Cardiac septum (tissue), 1 donor: ENCODE measurements at places on chromosomes 7 and 10. TPM values are rescaled to one million over a fixed set of nuclear protein-coding genes. Genes with fewer than 3 reads are reported as not detected.

DNA sequence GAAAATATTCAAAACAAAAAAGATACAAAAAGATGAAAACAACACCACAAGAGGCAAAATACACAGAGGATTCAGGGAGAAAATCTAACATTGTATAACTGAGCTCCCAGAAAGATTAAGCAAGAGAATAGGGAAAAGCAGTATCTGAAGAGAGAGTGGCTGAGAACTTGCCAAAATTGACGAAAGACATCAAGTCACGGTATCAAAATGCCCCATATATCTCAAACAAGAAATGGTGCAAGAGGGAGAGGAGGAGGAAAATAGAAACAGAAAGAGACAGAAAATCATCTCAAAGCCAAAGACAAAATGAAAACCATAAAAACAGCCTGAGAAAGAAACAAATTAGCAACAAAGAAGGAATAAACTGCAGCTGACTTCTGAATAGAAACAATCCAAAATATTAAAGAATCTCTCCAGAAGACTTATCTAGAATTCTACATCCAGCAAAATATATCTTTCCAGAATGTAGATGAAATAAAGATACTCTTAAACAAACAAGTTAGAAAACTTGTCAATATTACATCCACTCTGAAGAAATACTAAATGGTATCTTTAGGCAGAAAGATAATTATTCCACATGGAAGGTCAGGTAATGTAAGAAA, 5.5 kb downstream of the USP6NL start:
- DNase-seq: no peak

DNA sequence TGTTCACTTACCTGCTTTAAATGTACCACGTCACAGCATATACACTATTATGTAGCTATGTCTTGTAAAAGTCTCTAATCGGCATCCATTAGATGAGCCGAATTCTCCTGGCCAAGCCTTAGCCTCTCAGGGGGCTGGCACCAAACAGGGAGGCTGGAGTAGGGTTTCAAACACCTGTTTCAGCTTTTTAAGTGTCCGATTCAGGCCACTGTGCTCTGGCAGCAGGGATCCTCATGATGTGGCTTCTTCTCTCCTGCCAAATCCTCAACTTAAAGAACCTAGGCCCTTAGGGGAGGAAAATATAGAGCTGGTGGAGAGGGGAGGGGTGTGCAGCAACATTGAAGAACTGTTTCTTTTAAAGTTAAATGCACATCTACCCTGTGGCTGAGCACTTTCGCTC, 68.5 kb upstream of the NFKB2 start:
- no peak for DNase-seq

GRCh38 chr7:30700941-30701340, 18.7 kb upstream of the CRHR2 start:
- no peak for DNase-seq

DNA sequence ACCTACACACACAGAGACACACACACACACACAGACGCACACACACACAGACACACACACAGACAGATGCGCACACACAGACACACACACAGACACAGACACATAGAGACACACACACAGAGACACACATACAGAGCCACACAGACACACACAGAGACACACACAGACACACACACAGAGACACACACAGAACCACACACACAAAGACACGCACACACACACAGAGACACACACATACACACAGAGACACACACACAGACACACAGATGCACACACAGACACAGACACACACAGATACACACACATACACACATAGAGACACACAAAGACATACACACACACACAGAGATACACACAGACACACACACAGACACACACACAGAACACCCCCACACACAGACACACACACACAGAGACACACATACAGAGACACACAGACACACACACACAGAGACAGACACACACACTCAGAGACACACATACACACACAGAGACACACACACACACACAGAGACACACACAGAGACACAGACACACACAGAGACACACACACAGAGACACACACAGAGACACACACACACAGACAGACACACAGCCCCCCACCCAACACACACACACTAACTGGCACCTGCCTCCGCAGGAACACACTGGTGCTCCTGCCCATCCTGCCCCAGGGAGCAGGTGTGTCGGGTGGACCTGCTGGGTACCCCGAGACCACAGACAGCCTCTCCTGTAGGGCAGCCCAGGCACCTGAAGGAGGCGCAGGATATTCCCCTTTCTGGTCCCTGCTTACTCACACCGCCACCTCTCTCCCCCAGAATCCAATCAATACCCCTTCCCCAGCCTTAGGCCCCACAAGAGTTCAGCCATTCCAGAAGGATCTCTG, 5.4 kb upstream of the FZD9 start:
- no peak for DNase-seq

DNA sequence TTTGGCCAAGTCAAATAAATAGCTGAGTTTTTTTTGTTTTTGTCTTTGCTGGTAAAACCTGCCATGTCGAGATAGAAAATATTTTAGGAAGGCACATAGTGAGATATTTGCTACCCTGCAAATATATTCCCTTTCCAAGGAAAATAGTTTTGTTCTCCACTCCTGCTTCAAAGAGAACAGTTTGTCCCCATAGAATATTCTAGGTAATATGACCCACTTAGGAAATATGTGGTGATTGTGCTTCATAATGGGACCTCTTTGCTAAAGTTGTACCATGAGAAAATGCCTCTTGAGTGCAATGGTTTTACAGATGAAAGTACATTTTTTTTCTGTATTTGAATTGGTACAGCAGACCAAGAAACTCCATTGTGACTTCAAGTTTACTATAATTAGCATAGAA, 41.6 kb downstream of the SMNDC1 start:
- no peak for DNase-seq

DNA sequence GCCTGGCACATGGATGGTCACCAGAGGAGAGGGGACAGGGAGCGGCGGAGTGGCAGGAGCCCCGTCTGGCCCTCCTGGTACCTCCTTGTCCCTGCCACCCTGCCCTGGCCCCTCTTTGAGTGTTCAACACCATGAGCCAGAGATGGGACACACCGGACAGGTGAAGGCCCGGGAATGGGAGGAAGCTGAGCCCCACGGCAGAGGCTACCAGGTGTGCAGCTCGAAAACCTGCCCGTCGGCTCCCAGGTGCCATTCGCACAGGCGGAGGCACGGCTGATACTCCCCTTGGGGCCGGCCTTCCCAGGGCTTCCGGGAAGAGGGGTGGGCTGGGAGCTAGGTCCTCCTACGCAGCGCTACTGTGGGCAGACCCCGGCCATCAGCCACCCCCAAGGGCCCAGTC, 44.1 kb downstream of the TNRC18 start:
- no peak for DNase-seq

DNA sequence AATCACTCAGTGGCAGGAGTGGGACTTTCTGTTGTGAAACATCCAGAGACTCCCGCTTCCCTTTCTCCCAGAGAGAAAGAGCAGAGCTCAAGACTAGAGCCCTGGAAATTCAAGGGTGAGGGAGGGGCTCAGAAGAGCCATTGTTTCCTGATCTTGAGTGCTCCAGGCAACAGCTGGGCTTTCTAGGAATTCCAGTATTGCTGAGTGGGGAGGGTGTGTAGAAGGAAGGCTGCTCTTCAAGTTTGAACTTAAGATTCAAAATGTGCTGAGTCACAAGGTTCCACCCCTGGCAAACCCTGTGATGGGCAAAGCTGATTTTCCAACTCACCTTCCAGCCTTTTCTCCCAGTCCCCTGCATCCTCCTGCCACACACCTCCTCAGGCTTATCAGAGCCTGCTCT, 42.3 kb upstream of the MSRB2 start:
- no peak for DNase-seq

GRCh38 chr10:120606051-120606764, 149.2 kb downstream of the PLPP4 start:
- no peak for DNase-seq

GRCh38 chr10:101094121-101094879, 32.5 kb downstream of the KAZALD1 start:
- DNase-seq: no peak

DNA sequence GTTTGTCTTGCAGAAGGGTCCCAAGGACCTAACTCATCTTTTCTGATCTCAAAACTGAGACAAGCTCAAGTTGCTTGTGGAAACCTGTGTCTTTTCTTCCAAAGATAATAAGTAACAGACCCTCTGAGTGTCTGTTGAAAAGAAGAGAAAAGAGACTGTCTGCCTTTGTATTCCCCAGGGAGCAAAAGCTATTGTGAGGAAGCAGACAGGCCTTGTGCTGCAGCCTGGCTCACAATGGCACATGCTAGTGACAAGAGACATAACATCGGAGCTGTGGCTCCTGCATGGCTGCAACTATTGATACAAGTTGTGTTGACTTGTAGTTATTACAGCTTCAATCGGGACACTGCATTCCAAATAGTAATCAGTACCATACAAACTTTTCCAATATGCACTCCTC, 202.9 kb downstream of the DKK1 start:
- DNase-seq: no peak

- DNase-seq: no peak
Observed at GRCh38 chr7:129417073-129417472, 17.2 kb upstream of the STRIP2 start.

- no peak for DNase-seq
Observed at GRCh38 chr10:27568196-27569175, 64.4 kb downstream of the RAB18 start.

GRCh38 chr7:143329471-143330170, 13.7 kb downstream of the CLCN1 start:
- DNase-seq: no peak

DNA sequence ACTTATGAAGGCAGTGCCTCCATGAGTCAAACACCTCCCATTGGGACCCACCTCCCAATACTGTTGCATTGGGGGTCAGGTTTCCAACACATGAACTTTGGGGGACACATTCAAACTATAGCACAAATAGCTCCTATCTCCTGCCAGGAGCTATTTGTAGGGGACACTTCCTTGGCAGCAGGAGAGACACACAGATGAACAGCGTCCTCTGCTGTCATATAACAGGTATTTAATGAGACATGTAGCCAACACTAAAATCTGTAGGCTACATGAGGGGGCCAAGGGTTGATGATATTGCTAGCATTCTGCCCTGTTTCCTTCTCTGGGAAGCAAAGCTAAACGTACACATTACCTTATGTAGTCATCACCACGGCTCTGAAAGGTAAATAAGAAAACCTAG, 2.6 kb upstream of the GPR26 start:
- DNase-seq: peak; percentile 22

DNA sequence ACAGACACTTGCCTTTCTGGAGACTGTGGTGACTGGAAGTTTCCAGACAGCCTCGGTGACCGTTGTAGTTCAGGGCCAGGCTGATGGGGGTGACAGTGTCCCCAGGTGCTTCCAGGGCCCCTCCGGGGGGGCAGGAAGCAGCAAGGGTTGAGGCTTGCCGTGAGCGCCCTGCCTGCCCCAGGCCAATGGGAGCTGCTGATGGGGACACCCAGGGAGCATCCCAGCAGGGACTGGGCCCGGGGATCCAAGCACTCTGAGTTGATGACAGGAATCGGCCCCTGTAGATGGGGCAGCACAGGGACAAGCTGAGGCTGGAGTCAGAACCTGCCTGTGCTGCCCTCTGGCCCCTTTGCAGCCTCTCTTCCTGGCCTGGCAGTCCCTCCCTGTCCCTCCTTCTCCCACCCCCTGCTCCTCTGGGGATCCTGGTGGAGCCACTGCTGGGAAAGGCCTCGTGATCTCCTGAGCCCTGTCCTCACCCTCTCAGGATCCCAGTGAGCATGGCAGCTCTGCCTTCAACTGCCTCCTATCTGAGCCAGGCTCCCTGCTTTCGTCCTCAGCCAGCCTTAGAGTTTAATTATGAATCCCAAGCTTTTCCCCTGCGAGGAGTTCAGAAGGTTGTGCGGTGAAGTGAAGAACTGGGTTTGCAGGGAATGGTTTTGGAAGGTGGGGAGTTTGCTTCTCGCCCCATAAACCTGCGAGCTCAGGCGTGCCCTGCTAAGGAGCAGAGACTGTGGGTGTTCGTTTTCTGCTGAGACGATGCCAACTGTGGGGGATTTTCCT, 84.7 kb downstream of the ADCY1 start:
- peak; percentile 73 for DNase-seq

- no peak for DNase-seq
Observed at GRCh38 chr10:67666416-67667034, 29.5 kb downstream of the CTNNA3 start.

ARMC3 gene
- total RNA-seq: 0.38 TPM

CYP26C1 gene
- total RNA-seq: not detected

ENKUR gene
- total RNA-seq: not detected

SEMA3D gene
- total RNA-seq: 1.9 TPM

DPYSL4 gene
- total RNA-seq: 55.4 TPM

GPR15LG gene
- not detected for total RNA-seq

NOS3 gene
- 26.5 TPM for total RNA-seq

SIRT1 gene
- total RNA-seq: 16.1 TPM

HMX2 gene
- total RNA-seq: not detected

SEC31B gene
- 7.4 TPM for total RNA-seq

AGK gene
- total RNA-seq: 32.7 TPM

CNNM2 gene
- 5.9 TPM for total RNA-seq

DKK1 gene
- total RNA-seq: 0.19 TPM

GNAT3 gene
- not detected for total RNA-seq

SRRM3 gene
- total RNA-seq: 7.6 TPM

RHOBTB1 gene
- 16.3 TPM for total RNA-seq

JCAD gene
- total RNA-seq: 19.3 TPM

SUN3 gene
- not detected for total RNA-seq
